H54 (cell line): ENCODE measurements at places on chromosomes 13 and 19.

DNA sequence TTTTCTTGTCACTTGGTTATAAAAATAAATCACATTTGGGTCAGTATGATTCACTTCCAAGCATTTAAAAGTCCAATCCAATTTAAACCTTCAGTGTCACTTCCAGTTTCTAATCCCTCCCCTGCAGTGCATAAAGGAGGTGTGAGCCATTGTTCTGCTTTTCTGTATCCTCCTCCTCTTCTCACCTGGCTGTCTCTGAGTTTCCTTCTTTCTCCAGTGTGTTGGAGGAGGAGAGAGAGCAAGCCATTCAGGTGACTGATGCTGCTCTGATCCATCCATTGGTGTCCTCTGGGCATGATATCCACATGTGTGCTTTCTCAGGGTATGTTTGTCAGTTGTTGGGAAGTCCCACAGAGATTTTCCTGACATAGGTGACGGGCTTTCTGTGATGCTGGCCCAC lies 1.2 kb downstream of the NUDT15 start:
- DNase-seq: no peak

DNA sequence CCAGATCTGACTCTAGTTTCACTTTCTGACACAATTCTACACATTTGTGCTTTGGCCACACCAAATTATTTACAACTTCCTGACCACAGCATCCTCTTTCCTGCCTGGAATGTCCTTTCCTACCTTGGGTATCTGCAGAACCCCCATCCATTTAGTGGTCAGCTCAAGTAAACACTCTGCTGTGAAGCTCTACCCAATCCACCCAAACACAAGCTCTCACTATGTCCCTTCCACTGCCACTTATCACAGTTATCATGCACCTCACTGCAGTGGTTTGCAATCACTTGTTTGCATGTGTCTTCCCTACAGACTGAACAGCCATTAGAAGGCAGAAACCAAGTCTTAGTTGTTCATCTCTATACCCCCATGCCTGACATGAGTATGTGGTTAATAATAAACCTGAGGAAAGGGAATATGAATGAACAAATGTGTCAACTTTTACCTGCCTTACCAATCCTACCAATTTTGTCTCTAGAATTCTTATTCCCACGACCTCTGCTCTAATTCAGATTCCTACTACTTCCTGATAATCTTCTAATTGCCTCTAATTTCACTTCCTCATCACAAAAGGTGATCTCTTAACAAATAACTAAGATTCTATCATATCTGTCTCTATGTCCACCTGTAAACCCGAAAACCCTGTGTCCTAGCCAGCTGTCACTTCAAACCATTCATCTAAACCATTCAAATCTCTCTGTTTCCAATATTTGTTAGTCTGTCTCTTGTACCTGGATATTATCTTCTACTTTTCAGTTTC lies 25.1 kb downstream of the LNX2 start:
- no peak for DNase-seq

DNA sequence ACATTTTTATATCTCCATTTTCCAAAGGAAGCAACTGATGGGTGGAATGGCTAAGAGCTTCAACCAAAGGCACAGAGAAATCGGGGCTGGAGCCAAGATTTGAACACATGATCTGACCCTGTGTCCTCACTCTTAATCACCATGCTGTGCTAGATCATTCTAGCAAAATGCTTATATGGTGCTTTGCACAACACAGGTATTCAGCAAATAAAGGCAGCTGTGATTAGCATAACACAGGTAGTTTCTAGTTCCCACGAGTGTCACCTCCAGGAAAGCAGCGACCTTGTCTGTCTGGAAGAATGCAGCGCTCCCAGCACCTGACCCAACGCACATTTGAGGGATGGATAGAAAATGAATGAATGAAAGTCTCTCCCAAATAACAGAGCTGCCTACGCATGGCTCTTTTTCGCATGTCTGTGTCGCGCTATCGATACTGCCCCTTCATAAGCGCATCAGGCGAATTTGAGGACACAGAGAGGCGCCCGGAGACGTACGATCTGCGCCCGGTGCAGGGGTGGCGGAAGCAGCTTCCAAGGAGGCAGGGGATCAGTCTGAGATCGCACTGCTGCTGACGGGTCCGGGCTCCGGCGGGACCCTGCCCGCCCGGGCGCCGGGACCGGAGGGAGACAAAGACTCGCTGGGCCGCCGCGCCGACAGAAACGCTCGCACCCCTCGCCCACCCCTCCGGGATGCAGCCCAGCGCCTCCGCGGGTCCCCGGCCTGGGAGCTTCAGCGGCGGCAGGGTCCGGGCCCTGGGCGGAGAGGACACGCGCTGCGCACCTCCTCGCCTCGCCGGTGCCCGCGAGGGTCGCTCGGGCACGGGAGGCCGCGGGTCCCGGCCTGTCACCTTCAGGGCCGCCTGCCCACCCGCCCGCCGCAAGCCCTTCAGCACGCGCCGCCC lies 609 bp downstream of the EPS15L1 start:
- DNase-seq: no peak

- DNase-seq: no peak
Measured at GRCh38 chr19:4396949-4397783, 3.2 kb downstream of the SH3GL1 start.

GRCh38 chr13:72342364-72342763 lies 385.1 kb downstream of the MZT1 start:
- no peak for DNase-seq

- DNase-seq: no peak
Measured at GRCh38 chr13:72820156-72820897, 38.4 kb downstream of the PIBF1 start.
